Pulmonary artery endothelial cell (primary cell): ENCODE measurements at places on chromosomes 2 and 18. TPM values are rescaled to one million over a fixed set of nuclear protein-coding genes. Genes with fewer than 3 reads are reported as not detected.
A peak's percentile ranks its signal among the peaks of the same experiment; 100 is the strongest.

Gene KLHL30
- not detected in 2 replicates for total RNA-seq

Gene ARHGAP25
- 1.5 and 1.7 TPM in 2 replicates for total RNA-seq

Gene LGALSL
- 2.7 and 4.5 TPM in 2 replicates for total RNA-seq

Gene VSNL1
- not detected in 2 replicates for total RNA-seq

Gene MTLN
- 55.0 and 58.2 TPM in 2 replicates for total RNA-seq

Gene DBI
- 99.0 and 107 TPM in 2 replicates for total RNA-seq

Gene RHBDD1
- 16.2 and 24.8 TPM in 2 replicates for total RNA-seq

Gene EDAR
- total RNA-seq = not detected in 2 replicates

Gene FIGN
- total RNA-seq = 0.99 and 1.4 TPM in 2 replicates

Gene SCYGR4
- total RNA-seq = not detected in 2 replicates

- DNase-seq = no peak
Measured at GRCh38 chr2:236663287-236664101, 93.9 kb downstream of the ACKR3 start.

DNA sequence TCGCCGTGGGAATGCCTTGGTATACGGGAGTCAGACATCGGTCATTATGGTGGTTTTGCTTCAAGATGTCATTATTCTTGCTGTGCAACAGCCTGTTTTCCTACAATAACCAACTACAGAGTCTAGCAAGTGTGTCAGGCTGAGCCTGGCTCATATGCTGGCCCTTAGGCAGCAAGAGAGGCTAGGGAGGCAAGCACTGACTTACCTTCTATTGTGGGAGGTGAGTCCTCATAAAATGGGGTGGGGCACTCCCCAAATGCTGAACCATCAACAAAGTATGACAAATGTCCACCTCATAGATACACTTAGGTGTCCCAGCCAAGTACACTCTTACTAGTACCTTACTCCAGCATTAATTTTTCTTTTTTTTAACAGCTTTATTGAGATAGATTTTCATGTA lies 77.0 kb upstream of the ATL2 start:
- DNase-seq = no peak

DNA sequence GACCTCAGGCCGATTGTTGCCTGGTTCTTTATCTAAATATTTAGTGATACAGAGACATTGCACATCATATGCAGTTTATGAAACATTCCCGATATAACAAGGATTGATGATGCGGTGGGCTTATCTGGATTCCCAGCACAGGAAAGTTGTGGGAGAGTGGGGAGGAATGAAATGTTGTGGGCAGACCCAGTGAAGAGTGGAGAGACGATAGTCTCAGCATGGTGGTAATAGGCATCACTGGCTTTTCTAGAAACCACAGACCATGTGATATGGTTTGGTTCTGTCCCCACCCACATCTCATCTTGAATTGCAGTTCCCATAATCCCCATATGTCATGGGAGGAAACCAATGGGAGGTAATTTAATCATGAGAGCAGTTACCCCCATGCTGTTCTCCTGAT lies 34.8 kb upstream of the RND3 start:
- no peak for DNase-seq

DNA sequence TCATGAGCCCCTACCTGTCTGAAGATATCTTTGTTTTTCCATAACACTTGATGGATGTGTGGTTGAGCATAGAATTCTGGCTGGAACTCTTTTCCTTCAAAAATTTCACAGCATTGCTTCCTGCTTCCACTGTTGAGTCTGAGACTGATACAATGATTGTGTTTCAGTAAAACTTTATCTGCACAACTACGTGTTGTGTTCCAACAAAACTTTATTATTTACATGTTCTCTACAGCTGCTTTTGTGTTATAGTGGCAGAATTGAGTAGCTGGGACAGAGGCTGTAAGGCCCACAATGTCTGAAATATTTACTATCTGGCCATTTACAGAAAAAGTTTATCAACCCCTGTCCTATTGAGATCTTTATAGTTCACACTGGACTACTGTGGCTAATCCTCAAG lies 275.3 kb downstream of the PHLPP1 start:
- no peak for DNase-seq

DNA sequence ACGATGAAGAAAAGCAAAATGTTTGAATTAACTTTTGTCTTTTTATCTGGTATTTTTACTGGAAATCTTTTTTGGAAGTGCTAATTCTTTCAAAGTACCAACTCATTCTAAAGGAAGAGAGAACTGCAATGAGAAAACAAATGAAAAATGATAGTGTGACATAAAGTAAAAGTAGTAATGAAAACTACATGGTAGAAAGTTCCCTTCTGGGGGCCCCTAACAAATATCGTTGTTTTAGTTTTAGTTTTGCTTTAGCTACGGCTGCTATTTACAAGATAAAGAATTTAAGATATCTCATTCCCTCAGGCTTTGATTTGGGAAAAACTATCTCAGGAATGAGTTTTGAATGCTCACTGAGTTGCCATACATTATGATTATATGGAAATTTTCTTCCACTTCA lies 161.4 kb downstream of the XIRP2 start:
- no peak for DNase-seq

- DNase-seq = no peak
Measured at GRCh38 chr2:2572393-2573204, 241.5 kb upstream of the MYT1L start.

DNA sequence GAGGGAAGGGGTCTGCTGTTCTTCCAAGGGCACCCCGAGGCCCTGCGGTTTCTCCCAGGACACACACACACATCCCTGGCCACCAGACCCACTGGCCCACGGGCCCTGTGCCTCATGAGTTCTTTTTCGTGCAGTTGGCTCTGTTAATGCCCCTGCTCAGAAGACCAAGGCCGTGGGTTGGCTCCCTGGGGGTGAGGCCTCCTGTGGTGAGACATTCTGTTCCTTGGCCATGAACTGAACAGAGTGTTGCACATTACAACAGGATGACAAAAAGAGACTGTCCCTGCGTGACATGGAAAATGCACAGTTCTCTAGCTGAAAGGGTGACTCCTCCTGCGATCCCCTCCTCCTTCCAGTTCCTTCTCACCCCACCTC lies 30.7 kb downstream of the SH2D6 start:
- DNase-seq = no peak

GRCh38 chr2:230203110-230203676 lies 16.6 kb downstream of the SP110 start:
- DNase-seq = no peak

DNA sequence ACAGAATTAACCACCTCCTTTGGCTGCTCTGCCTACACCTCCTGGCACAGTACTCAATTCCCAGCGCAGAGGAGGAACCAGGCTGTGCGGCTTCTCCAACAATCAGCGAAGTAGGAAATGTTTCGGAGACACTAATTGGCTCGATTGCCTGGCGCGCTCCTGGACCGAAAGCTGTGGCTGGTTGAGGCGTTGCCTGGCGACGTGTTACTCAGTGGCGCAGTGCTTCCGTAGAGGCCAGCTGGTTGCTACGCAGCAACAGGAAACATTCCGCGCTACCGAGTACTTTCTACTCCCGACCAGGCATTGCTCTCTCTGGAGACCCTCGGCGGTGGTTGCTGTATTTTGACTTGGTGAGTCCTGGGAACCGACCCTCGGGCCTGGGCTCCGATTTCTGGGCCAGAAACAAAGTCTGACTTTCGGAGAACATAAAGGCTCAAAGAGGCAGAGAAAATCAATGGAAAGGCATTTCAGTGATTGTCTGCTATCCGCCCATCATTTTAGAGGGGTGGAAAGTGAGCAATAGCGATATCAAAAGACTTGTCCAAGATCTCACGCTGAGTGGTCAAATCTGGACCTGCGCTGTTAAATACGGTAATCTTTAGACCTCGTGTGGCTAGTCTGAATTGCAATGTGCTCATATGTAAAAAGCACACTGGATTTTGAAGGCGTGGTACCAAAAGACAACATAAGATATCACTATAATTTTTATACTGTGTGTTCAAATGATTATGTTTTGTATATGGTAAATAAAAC lies at the start of gene DNAH6:
DNAH6 (plus strand) TSS at position 265 of the 753 bp plus-strand sequence. CDS start 1,329 bp downstream, outside the sequence.
- DNase-seq = peak; percentile 77

GRCh38 chr2:16666449-16666801 lies 791 bp upstream of the CYRIA start:
- peak; percentile 88 for DNase-seq

- DNase-seq = no peak
Measured at GRCh38 chr2:217045700-217046475, 186.0 kb upstream of the TNP1 start.

DNA sequence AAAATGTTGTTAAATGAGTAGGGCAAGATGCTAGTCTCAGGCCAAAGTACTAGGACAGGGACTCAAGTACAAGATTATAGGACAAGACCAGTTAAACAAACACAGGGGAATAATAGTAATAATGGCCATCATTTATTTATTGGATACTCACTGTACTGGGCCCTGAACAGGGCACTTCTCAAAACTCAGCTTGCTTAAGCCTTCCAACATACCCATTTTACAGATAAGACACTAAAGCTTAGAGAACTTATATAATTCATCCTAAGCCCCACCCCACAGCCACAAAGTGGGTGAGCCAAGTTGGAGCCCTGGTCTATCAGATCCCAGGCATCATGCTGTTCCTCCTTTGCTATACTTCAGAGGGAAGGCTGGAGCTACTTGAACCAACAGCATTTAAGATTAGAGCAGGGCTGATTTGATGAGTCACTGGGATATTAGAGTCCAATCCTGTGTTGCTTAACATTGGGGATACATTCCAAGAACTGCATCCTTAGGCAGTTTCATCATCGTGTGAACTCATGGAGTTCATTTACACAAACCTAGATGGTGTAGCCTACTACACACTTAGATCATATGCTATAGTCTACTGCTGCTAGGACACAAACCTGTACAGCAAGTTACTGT lies 153.6 kb downstream of the MTCL1 start:
- no peak for DNase-seq

- no peak for DNase-seq
Measured at GRCh38 chr2:239339241-239339640, 61.6 kb downstream of the HDAC4 start.

GRCh38 chr2:48413676-48414075 lies 116.3 kb upstream of the STON1 start:
- no peak for DNase-seq

DNA sequence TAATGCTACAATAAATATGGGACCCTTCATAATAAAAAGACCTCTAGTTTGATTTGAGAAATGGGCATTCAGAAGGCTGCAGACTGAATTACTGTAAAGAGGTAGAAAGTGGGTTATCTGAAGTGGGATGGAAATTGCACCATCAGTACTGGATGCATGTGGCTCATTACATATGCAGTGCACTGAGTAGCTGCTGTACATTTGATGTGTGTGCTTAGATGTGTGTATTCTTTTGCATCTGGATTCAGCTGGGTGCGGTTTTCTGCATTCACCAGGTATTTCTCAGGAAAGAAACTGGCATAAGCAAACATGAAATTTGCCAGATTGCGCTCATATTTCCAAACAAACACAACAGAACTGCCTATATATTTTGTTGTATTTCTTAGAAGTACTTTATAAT lies 38.2 kb downstream of the NDC80 start:
- no peak for DNase-seq

DNA sequence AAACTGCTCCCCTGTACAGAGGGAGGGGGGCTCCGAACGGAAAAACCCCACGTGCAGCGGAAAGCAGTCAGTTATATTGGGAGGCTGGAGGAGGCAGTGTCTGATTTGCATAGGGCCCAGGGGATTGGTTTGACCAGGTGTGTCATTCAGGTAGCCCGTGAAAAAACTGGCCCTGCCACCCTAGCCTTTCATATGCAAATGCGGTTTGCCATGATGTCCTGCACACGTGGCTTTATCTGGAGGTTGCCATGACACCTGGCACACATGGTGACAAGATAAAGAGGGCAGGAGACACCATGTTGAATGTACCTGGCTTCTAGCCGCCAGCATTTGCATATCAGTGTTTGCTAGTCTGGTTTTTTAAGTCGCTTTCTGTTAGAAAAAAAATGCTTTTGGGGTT lies 20.5 kb downstream of the SLC25A52 start:
- no peak for DNase-seq

DNA sequence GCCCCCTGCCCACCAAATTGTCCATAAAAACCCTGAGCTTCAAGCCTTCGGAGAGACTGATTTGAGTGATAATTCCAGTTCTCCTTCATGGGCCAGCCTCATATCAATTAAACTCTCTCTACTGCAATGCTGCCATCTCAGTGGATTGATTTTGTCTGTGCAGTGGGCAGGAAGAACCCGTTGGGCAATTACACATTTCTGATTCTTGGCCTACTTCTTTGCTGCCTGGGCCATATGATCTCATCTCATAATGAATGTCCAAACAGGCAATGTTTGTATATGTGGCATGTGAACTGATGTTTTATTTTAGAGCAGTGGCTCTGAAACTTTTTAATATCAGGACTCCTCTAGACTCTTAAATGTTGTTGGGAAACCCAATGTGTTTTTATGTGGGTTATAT lies 101.2 kb upstream of the SLC38A11 start:
- no peak for DNase-seq

DNA sequence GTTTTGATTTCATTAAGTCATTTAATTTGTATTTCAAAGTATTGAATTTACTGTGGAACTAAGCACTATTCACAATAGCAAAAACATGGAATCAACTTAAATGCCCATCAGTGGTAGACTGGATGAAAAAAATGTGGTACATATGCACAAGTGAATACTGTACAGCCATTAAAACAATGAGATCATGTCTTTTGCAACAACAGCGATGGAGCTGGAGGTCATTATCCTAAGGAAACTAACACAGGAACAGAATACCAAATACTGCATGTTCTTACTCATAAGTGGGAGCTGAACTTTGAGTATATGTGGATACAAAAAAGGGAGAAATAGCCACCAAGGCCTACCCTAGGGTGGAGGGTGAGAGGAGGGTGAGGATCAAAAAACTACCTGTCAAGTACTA lies 164.4 kb downstream of the BABAM2 start:
- DNase-seq = no peak

DNA sequence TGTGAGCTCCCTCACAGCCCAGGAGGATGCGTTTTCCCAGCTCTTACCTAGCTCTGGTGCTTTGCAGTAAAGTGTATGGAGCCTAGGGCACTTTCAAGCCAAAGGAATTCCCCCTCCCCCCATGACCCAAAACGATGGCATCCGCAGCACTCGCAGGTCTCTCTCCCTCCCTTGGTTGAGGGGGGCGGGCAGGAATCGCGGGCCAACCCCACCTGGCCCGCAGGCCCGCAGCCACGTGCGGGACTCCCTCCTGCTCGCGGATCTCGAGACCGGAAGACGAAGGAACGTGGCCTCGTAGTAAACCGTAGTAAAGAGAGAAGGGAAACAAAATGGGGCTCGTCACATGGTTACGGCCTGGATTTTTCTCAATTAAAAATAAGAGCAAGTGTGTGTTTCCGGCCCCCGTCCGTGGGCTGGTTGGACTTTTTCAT lies 8.5 kb downstream of the IRS1 start:
- DNase-seq = no peak
